ENCODE measurements at places on chromosomes 2 and 18.

- DNase-seq, result no peak
Observed at GRCh38 chr2:108074150-108074549, 87.8 kb downstream of the SLC5A7 start.

GRCh38 chr18:7805880-7806279, 238.8 kb downstream of the PTPRM start:
- DNase-seq, result no peak

GRCh38 chr2:70709275-70710037, 58.5 kb downstream of the ADD2 start:
- no peak for DNase-seq

GRCh38 chr2:28633746-28634145, 117.9 kb upstream of the PPP1CB start:
- no peak for DNase-seq

- DNase-seq, result no peak
Observed at GRCh38 chr2:47221039-47221438, 65.9 kb upstream of the STPG4 start.

DNA sequence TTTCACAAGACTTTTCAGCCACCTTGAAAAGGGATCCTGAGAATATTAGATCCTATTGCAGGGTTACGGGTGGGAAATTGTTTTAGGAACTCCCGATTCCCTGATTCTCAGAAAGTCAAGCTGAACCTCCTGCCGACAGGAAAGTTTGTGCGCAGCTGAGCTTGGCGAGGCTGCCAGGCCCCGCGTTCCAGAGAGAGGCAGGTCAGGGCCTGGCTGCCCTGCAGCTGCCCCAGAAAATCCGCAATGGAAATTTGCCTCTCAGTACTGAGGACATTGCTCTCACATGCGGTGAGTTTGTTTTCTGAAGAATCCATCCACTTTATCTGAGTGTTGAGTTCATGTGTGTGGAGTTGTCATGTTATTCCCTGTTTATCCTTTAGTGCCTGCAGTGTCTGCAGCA, 144.2 kb downstream of the RTP5 start:
- DNase-seq, result no peak

- no peak for DNase-seq
Observed at GRCh38 chr2:70868970-70869369, 33.4 kb upstream of the CD207 start.

GRCh38 chr18:24488824-24489493, 28.5 kb downstream of the HRH4 start:
- peak; percentile 76 for DNase-seq

- no peak for DNase-seq
Observed at GRCh38 chr2:237290261-237290660, 123.7 kb downstream of the COL6A3 start.

GRCh38 chr2:151138507-151138906, 123.2 kb downstream of the RBM43 start:
- DNase-seq, result no peak

GRCh38 chr2:174617718-174618117, 20.1 kb upstream of the WIPF1 start:
- no peak for DNase-seq

DNA sequence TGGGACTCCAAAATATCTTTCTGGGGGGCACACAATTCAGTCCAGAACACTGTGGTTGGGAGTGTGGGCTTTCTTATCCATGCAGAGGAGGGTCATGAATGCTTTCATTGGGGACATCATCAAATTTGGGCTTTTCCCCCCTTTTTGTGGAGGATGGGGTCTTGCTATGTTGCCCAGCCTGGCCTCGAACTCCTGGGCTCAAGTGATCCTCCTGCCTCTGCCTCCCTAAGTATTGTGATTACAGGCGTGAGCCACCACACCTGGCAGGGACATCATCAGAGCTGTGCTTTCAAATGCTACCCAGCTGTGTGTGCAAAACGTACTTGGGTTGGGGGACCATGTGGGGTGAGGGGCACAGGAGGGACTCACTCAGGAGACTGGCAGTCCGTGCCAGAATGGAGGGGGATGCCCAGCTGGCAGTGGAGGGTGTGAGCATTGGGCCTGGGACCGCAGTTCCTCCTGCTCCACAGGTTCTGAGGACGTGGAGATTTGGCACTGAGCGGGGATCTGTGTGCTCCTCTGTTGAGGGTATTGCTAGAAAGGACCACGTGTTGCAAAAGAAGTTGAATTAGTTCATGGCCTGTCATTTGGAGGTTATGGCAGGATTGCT, 24.4 kb downstream of the EMILIN2 start:
- no peak for DNase-seq

DNA sequence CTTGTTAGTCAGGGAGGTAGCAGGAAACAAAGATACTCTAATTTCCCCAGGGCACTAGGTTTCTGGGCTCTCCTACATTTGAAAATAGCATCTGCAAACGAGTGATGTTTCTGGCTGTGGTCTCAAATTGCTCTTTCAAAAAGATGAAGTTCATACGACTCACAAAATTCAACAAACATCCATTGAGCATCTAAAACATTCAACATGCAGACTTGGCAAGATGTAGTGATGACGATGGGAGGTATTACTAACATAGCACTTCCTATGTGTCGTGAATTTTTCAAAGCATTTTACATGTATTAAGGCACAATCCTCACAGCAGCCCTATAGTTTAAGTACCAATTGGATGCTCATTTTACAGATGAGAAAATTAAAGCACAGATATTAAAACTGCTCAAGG, 5.2 kb downstream of the CCBE1 start:
- DNase-seq, result no peak

- no peak for DNase-seq
Observed at GRCh38 chr2:46676198-46676597, 196.8 kb downstream of the TMEM247 start.

- DNase-seq, result no peak
Observed at GRCh38 chr18:75502286-75502685, 74.8 kb upstream of the SMIM21 start.

- DNase-seq, result peak; percentile 92
Observed at GRCh38 chr18:54086046-54086802, 138.2 kb downstream of the MBD2 start.

DNA sequence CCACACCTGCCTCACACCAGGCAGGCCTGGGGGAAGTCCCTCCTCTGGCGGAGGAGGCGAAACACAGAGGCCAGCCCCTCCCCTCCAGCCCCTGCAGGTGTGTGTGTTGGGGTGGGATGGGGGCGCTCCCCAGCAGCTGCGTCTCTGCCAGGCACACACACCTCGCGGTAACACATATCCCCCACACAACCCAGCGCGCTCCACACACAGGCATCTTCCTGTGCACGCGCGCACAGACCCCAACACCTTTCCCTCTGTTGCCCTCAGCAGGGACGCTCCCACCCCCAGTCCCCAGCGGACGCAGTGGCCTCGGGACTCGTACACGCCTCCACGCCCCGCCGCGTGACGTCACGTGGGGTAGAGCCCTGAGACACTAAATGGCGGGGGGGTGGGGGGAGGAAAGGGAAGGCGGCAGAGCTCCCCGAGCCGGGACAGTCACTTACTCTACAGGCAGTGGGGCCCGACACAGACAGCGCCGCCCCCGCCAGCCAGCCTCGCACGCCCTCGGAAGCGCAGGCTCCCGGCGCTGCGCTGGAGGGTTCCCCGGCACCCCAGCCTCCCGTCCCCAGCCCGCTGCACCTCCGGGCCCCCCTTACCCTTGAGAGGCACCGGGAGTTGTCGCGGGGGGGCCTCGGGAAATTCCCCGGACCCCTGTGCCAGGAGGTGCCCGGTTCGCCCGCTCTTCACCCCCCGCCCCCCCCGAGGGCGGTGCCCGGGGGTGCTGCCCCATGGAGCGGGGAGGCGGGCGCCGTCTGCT, at the start of gene WNT10A:
TSS of gene WNT10A (plus strand) at position 751 of the 757 bp plus-strand sequence. CDS start 144 bp downstream, outside the sequence.
- no peak for DNase-seq

- no peak for DNase-seq
Observed at GRCh38 chr2:228731517-228731916, 539.6 kb downstream of the PID1 start.

DNA sequence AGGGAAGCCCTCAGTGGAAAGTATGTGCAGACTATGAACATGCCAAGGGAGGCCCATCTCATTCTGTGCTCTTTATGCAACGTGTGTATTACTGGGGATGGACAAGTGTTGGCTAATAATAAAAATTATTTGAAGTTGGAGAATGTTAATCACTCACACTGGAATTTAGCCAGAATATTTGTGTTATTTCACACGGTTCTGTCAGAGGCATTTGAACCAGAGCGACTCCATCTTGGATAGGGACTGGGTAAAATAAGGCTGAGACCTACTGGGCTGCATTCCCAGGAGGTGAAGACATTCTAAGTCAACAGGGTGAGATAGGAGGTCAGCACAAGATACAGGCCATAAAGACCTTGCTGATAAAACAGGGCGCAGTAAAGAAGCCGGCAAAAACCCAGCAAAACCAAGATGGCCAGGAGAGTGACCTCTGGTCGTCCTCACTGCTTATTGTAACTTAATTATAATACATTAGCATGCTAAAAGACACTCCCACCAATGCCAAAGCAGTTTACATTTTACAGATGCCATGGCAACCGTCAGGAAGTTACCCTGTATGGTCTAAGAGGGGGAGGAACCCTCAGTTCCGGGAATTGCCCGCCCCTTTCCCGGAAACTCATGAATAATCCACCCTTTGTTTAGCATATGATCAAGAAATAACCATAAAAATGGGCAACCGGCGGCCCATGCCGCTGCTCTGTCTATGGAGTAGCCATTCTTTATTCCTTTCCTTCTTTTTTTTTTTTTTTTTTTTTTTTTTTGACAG, 2.6 kb upstream of the FZD5 start:
- peak; percentile 68 for DNase-seq

DNA sequence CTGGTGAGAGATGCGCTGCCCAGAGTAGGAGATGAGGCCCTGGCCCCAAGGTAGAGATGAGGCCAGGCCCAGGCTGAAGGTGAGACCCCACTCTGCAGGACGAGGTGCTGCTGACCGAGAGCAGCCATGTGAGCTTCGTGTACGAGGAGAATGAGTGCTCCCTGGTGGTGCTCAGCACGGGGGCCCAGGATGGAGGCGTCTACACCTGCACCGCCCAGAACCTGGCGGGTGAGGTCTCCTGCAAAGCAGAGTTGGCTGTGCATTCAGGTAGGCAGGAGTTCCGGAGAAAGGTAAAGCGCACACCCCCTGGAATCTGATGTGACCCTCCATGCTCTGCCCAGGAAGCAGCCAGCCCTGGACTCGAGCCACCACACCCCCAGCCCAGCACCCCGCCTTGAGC, 21.5 kb upstream of the GMPPA start:
- no peak for DNase-seq

GRCh38 chr2:241659150-241659739, 21.8 kb downstream of the ATG4B start:
- peak; percentile 45 for DNase-seq

GRCh38 chr2:199596549-199596948, 138.8 kb upstream of the SATB2 start:
- DNase-seq, result peak; percentile 53

- DNase-seq, result no peak
Observed at GRCh38 chr2:120418174-120418787, 72.3 kb downstream of the INHBB start.

DNA sequence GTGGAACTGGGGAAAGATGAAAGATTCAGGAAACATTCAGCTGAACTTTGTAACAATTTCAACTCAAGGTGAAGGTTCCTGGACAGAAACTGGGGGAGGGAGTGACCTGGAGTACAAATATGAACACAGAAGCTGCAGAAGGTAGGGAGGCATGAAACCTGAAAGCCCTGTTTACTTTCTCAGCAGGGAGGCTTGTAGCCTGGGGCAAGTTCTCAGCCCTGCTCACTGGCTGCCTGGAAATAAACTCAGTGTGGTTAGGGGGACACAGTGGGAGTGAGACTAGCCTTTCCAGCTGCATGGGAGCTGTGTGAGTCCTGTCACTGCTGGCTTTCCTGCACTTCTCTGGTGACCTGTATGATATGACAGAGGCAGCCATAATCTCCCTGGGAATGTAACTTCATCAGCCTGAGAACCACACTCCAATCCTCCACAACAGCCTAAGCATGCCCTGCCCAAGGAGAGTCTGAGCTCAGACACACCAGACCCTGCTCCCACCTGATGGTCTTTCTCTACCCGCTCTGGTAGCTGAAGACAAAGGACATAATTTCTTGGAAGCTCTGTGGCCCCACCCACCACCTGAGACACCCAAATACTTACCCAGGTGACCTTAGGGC, 77.0 kb downstream of the ZSWIM2 start:
- no peak for DNase-seq

- DNase-seq, result no peak
Observed at GRCh38 chr18:28767201-28767600, 590.3 kb upstream of the CDH2 start.

- DNase-seq, result no peak
Observed at GRCh38 chr18:49368876-49369440, 91.5 kb downstream of the DYM start.

DNA sequence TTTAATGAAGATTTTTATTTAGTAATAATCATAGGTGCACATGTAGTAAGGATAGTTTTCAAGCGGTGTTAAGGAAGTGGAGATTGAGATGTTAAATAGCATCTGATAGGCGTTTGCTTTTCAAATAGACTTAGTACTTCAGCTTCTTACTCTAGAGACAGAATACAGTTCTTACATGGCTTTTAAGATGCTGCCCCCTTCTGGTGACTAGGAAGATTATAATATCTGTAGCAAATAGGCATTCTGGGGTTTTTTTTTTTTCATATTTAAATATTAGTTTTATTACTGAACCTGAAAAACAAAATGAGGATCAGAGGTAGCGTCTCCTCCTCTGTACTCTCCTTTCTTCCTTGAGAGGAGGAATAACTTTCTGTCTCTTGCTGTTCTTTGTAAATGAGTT, 100.2 kb downstream of the AGAP1 start:
- peak; percentile 28 for DNase-seq

- DNase-seq, result no peak
Observed at GRCh38 chr18:26804519-26804918, 61.0 kb downstream of the AQP4 start.

GRCh38 chr2:134738141-134738870, 19.5 kb upstream of the TMEM163 start:
- DNase-seq, result no peak

DNA sequence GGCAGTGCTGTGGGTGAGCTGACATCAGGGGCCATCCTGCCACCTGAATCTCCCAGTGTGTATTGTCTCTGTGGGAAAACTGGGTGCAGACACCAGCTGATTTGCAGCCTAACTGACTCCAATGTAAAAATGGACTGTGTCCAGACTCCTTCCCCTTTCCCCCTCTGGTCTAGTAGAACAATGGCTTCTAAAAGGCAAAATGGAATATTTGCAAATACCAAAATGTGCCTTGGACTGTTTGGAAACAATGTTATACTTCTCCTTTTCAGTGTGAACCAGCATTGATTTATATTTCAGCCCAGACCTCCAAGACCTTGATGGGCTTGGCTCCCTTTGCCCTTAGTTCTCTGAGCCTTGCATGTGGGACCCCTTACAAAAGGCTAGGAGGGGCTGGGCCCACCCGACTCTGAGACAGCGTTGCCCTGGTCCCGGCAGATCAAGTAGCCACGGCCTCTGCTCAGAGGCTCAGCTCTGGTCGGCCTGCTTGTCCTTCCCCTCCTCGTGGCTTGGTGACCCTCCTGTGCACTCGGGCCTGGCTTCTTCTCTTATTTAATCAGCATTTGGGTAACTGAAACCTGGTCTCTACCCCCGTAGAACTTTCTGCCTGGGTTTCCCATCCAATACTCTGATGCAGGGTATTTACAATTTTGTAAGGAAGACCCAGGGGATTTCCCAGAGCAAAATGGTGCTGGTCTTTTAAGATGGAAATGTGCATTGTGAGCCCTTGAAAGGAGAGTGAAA, 18.0 kb upstream of the ACKR3 start:
- DNase-seq, result peak; percentile 34

- no peak for DNase-seq
Observed at GRCh38 chr18:62585274-62586150, 62.7 kb downstream of the ZCCHC2 start.

- DNase-seq, result no peak
Observed at GRCh38 chr2:166862468-166863132, 25.7 kb upstream of the XIRP2 start.

GRCh38 chr18:60555625-60556024, 183.1 kb upstream of the MC4R start:
- DNase-seq, result peak; percentile 14

All from MV-4-11 (cell line).